Vagina (tissue), 2 donors: ENCODE measurements at places on chromosomes 11 and 22. TPM values are rescaled to one million over a fixed set of nuclear protein-coding genes. Genes with fewer than 3 reads are reported as not detected.

- H3K27me3 ChIP-seq, result no peaks in the 10 kb centered on the region
- no peak for DNase-seq
- no peaks in the 10 kb centered on the region for H3K36me3 ChIP-seq
These were observed 50.2 kb upstream of the CCDC34 start for GRCh38 chr11:27413218-27413617.

GRCh38 chr11:12890476-12890875 lies 118.6 kb upstream of the RASSF10 start:
- no peak overlapping the region for H3K4me3 ChIP-seq
- H3K27me3 ChIP-seq, result no peaks in the 10 kb centered on the region
- H3K4me1 ChIP-seq, result peaks cover 17% of the 10 kb centered on the region
- no peak for DNase-seq
- H3K36me3 ChIP-seq, result no peaks in the 10 kb centered on the region

The TREH gene
- 0.25 TPM for total RNA-seq

DNA sequence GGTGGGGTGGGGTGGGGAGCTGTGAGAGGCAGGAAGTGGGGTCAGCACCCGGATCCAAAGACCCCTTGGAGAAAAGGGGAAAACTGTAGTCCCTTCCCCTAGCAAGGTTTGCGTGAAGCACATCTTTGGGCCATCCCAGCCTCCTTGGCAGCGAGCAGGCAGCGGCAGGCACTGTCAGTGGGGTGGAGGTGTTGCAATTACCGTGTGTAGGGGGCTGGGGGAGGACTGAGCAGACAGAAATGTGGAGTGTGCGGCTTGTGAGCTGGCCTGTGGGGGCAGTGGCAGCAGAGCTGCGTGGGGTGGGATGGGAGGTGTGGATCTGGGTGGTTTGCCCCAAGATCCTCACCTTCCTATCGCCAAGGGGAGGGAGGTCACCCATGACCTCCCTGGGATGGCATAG lies 16.4 kb downstream of the DAGLA start:
- peaks cover 66% of the 10 kb centered on the region for H3K4me1 ChIP-seq
- no peak overlapping the region for H3K4me3 ChIP-seq
- no peaks in the 10 kb centered on the region for H3K27me3 ChIP-seq
- no peaks in the 10 kb centered on the region for H3K36me3 ChIP-seq
- DNase-seq, result no peak

DNA sequence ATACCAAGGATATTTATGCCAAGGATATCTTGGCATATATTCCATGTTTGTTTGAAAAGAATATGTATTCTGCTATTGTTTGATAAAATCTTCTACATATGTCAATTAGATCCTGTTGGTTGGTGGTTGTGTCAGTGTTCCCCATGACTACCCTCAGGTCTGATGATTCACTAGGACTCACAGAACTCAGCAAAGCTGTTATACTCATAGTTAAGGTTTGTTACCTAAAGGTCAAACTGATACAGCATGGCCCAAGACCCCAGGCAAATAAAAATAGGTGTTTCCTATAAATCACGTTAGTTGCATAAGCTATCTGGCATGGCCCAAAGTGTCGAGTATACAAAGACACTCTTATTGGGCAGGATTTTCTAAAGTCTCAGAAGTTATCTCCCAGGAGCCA lies 30.2 kb upstream of the B3GNT6 start:
- H3K36me3 ChIP-seq, result peaks cover 6% of the 10 kb centered on the region
- H3K27ac ChIP-seq, result no peak overlapping the region
- H3K4me1 ChIP-seq, result no peaks in the 10 kb centered on the region
- H3K27me3 ChIP-seq, result no peaks in the 10 kb centered on the region

The ZNF408 gene
- 12.5 TPM for total RNA-seq

The ANGPTL5 gene
- not detected for total RNA-seq
